ENCODE measurements at places on chromosomes 16 and 17.

DNA sequence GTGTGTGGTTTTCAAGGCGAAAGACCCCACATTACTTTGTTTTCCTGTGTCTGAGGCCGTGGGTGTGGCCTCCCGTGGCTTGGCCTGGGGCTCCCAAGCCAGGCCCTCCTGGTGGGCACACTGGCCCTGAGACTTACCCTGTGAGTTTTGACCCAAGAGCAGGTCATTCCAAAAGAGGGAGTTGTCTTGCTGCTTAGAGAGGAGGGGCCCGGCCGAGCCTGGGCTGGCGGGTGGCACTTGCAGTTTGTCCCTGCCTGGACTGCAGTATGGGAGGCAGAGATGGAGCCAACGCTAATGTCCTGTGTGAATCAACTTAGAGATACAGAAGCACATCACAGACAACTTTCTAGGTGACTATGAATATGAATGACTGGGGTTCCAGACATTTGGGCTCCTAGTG, 22.7 kb downstream of the PLEKHG4 start:
- DNase-seq: no peak

- no peak for DNase-seq
Observed at GRCh38 chr16:79483336-79483735, 117.2 kb downstream of the MAF start.

DNA sequence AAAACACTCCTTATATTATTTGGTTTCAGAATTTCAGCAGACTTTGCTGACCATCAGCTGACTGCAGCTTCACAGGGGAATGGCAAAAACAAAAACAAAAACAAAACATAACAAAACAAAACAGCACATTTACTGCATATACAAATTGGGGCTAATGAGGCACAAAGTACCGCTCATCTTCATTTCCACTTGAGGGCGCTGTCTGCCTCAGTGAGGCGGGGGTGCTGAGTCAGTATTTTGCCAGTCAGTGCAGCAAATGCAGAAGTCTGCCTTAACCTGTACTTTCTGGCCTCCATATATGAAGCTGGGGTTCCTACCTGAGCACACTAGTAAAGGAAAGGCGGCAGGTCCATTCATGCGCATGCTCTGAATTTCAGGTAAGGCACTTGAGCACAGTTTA, 13.5 kb upstream of the DYNLRB2 start:
- DNase-seq: peak; percentile 5

- no peak for DNase-seq
Observed at GRCh38 chr17:38658741-38659345, 15.9 kb downstream of the EPOP start.

DNA sequence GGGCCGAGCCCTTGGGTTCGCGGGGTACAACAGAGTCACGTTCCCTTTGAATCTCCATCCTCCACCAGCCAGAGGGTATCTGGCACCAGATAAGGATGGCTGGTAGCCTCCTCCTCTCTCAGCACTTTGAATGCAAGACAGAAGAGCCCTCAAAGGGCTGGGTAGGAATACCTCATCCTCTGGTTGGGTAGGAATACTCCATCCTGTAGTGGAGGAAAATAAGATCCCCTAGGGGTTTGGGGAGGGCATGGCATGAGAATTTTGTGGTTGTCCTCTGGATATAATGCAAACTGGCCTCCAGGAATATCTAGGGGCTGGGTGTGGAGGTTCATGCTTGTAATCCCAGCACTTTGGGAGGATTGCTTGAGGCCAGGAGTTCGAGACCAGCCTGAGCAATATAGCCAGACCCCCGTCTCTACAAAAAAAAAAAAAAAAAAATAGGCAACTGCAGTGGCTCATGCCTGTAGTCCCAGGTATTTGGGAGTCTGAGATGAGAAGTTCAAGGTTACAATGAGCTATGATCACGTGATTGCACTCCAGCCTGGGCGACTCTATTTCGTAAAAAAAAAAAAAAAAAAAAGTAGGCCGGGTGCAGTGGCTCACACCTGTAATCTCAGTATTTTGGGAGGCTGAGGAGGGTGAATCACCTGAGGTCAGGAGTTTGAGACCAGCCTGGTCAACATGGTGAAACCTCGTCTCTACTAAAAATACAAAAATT, 2.7 kb downstream of the IGFBP4 start:
- DNase-seq: no peak

DNA sequence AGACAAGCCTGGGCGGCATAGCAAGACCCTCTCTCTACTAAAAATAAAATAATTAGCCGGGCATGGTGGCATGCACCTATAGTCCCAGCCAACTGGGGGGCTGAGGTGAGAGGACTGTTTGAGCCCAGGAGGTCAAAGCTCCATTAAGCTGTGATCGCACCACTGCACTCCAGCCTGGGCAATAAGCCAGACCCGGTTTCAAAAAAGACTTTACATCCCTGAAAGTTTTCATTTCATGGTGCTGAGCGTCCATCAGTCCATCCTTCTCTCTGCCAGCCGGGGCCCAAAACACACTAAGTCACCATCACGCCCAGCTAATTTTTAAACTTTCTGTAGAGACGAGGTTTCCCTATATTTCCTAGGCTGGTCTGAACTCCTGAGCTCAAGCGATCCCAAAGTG, 10.6 kb downstream of the RAB40B start:
- no peak for DNase-seq

GRCh38 chr16:10239640-10240039, 57.4 kb upstream of the GRIN2A start:
- DNase-seq: no peak

Data from activated T-cell treated with anti-CD3 and anti-CD28 coated beads for 1 hour (primary cell).